NCI-H187 (cell line): ENCODE measurements at places on chromosomes 11 and 22.

- DNase-seq, result no peak
These were observed 5.9 kb upstream of the CSF2RB start for GRCh38 chr22:36907253-36908195.

- no peak for DNase-seq
These were observed 38.9 kb upstream of the CCDC34 start for GRCh38 chr11:27401833-27402316.

GRCh38 chr11:79049741-79050179 is 391.1 kb downstream of the TENM4 start:
- no peak for DNase-seq

GRCh38 chr11:67436459-67437081 is 912 bp downstream of the PTPRCAP start:
- no peak for DNase-seq

GRCh38 chr22:39365492-39365780 is 15.6 kb downstream of the SYNGR1 start:
- DNase-seq, result no peak

- no peak for DNase-seq
These were observed 65.6 kb upstream of the E2F8 start for GRCh38 chr11:19306179-19306944.

GRCh38 chr22:27387561-27387960 is 414.0 kb downstream of the MN1 start:
- no peak for DNase-seq
